ENCODE measurements at places on chromosomes 11 and 22.

DNA sequence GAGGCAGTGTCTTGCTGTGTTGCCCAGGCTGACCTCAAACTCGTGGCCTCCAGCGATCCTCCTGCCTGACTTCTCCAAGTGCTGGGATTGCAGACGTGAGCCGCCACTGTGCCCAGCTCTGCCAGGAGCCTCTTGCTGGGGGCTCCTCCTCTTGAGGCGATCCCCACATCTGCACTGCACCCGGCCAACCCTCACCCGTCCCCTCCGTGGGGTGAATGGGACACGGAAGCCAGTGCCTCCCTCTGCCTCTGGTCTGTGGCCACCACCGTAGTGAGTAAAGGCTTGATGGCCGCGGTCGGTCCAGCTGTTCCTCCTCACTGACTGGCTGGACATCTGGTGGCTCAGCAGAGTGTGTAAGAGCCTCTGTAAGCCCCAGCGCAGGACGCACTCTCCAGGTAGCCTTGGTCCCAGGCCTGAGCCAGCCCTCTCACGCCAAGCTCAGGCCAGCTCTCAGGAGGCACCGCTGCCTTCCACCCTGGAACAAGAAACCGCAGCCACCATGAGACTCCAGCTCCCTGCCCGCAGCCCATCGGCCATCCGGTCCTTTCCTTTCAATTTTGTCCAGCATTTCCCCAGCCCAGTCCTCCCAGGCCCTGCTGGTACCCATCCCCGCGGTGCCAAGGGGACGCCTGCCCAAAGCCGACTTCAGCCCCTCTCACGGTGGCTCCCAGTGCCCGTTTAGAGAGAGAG, 100.3 kb downstream of the BRD1 start:
- peaks cover 17% of the 10 kb centered on the region for H3K27me3 ChIP-seq
- no peak for DNase-seq
- no peak overlapping the region for H3K4me3 ChIP-seq
- H3K27ac ChIP-seq: no peak overlapping the region

DNA sequence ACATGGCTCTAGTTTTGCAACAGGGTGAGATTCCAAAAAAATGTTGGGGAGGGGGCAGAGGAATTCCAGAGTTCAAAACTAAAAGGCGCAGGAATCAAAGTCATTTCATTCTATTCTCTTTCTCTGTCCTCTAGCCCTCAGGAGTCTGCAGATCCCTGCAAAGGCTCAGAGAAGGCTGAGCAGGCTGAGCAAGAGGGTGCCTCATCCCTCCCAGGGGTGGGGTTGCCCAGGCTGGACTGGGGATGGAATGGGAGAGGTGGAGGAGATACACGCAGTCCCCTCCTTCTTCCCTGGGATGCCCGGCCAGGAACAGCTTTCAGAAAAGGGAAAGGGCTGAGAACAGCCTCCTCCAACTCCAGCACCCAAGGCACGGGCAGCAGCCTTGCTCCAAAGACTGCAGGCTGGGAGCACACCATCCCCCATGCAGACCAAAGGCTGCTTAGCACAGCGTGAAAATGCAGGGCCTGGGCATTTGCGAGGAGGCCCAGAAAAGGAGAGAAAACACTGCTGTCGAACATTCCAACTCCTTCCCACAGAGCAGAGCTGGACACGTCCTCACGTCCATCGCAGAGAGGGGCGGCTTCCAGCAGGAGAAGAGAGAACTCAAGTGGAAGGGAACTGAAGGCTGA, 51.8 kb downstream of the MN1 start:
- H3K27ac ChIP-seq: no peak overlapping the region
- no peak for DNase-seq
- no peaks in the 10 kb centered on the region for H3K4me1 ChIP-seq

DNA sequence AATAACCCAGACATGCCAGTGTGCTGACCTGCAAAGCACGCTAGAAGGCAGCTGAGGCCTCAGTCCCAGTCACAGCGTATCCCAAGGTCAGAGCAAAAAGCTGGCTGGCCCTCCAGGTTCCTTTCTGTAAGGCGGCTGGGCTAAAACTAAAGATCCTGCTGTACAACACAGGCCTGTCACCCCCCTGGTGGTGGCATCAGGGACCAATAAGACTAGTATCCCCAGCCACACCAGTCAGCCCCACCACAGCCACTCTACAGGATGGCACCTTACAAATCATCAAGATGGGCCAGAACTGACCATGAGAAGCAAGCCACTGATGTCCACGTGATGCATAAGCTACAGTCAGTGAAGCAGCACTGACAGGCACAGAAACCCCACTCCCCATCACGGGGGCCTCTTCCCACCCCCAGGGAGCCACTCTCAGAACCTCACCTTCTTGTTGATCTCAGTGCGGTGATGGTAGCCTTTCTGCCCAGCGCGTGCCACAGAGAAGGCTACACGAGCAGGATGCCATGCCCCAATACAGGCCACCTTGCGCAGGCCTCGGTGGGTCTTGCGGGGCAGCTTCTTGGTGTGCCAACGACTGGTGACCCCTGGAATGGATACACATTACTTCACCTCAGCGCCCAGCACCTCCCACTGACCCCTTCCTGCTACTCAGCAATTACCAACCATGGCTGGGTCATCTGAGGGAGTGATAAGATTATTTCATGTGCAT, 5.0 kb downstream of the RPL3 start:
- H3K27ac ChIP-seq: no peak overlapping the region
- H3K4me1 ChIP-seq: peaks cover 44% of the 10 kb centered on the region
- H3K27me3 ChIP-seq: no peaks in the 10 kb centered on the region

DNA sequence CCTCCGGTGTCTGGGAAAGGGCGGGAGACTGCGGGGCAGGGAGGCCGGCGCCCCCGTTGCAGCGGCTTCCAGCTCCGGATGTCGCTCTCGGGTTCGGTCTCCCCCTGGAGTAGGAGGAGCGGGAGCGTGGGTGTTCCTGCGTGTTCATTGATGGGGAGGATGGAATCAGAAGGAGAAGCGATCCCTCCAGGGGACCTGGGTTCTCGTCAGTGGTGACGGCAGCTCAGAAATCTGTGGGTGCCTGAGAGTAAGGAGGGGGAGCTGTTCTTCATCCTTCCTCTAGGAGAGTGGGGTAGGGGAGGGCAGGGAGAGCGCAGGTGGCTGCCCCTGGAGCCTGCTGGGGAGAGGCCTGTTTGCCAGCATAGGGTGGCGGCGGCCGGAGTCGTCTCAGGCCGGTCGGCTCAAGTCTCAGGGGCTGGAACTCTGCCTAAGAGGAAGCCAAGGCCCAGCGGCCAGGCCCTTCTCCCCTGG, 1.1 kb downstream of the UBASH3B start:
- H3K36me3 ChIP-seq: peaks cover 32% of the 10 kb centered on the region
- no peaks in the 10 kb centered on the region for H3K27me3 ChIP-seq
- H3K4me1 ChIP-seq: peaks cover 58% of the 10 kb centered on the region

DNA sequence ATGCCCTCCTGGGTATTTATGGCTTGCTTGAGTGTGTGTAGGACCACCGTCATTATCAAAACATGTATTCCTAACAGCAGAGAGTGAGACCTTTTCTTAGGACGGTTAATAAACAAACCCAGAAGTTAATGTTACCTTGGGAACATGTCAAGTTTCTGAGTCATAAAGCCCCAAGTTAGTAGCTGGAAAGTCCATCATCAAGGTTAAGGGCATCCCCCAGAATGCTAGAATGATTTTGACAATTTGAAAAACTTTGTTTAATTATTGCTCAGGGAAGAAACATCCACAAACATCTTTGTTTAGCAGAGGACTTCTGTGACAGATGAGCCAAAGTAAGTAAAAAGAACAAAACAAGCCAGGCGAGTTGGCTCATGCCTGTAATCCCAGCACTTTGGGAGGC, 20.0 kb downstream of the CAVIN3 start:
- DNase-seq: no peak
- H3K27ac ChIP-seq: no peak overlapping the region
- peaks cover 5% of the 10 kb centered on the region for H3K27me3 ChIP-seq
- H3K4me1 ChIP-seq: no peaks in the 10 kb centered on the region

- H3K27me3 ChIP-seq: no peaks in the 10 kb centered on the region
- peaks cover 13% of the 10 kb centered on the region for H3K36me3 ChIP-seq
- no peak overlapping the region for H3K4me3 ChIP-seq
- no peak overlapping the region for H3K27ac ChIP-seq
- peaks cover 5% of the 10 kb centered on the region for H3K4me1 ChIP-seq
Observed at GRCh38 chr22:28146401-28147314, 227.6 kb upstream of the PITPNB start.

DNA sequence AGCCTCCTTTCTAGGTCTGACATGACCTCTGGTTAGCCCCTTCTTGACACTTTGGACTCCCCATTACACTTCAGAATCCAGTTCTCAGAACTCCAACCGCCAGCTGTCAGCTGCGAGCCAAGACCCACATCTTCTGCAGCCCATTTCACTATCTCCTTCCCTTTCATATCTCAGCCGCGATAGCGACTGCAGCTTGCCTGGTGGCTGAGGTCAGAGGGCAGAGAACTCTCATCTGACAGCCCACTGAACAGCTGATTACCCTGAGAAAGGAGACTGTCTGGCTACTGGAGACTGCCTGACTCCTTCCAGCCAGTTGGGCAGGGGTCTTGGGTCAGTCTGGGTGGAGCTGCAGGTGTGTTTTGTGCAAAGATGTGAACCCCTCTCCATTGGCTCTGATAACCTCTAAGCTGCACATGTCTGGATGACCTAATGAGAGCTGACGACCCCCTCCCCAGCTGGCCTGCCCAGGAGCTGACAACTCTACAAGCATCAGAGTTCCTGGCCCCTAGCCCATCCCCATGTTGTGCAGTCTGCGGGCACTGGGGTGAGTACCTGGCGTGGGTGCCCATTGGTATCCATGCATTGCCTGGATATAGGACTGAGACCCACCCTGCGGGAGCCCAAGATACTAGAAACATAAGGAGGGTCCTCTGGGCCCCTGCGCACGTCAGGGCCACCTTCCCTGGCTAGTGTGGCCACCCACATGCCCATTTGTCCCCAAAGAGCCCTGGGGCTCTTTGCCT, 1.1 kb downstream of the CHRM1 start:
- no peak for DNase-seq
- H3K4me1 ChIP-seq: no peaks in the 10 kb centered on the region
- H3K36me3 ChIP-seq: no peaks in the 10 kb centered on the region
- H3K27me3 ChIP-seq: no peaks in the 10 kb centered on the region

GRCh38 chr11:125433454-125434121, 62.5 kb downstream of the FEZ1 start:
- H3K27ac ChIP-seq: no peak overlapping the region
- no peaks in the 10 kb centered on the region for H3K4me1 ChIP-seq
- DNase-seq: no peak
- no peaks in the 10 kb centered on the region for H3K36me3 ChIP-seq

DNA sequence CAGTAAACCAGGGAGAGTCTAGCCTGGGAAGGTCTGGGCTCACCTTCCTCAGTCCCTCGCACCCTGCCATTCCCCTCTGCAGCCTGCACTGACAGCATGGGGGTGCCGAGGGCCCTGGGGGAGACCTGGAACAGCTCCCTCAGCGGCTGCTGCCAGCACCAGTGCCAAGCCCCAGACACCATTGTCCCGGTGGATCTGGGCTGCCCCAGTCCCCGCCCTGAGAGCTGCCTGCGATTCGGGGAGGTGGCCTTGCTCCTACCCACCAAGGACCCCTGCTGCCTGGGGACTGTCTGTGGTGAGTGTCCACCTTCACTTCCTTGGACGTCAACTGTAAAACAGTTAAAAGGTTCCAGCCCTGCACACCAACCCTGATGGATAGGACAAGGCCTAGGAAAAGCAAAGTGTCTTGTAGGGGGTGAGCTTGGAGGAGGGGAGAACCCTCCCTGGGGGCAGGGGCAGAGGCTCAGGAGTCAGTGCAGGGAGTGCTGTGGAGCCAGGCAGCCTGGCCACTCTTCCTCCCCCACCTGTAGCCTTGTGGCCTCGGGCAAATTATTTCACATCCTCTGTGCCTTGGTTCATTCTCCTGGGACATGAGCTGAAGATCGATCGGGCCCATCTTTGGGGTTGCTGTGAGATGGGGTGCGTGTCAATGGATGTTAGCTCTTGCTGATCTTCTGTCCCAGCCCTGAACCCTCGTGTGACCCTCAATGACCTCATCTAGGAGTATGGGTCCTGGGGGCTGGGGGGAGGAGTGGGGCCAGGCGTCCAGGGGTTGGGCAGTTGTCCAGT, 85.2 kb upstream of the MYOD1 start:
- H3K4me1 ChIP-seq: no peaks in the 10 kb centered on the region
- H3K36me3 ChIP-seq: no peaks in the 10 kb centered on the region
- no peak overlapping the region for H3K27ac ChIP-seq
- no peak for DNase-seq
- H3K27me3 ChIP-seq: peaks cover 3% of the 10 kb centered on the region

- no peaks in the 10 kb centered on the region for H3K27me3 ChIP-seq
- no peak for DNase-seq
- H3K4me3 ChIP-seq: no peak overlapping the region
- peaks cover 7% of the 10 kb centered on the region for H3K4me1 ChIP-seq
Observed at GRCh38 chr11:66118847-66119246, 48.8 kb downstream of the PACS1 start.

- no peak overlapping the region for H3K27ac ChIP-seq
- no peaks in the 10 kb centered on the region for H3K36me3 ChIP-seq
- no peaks in the 10 kb centered on the region for H3K4me1 ChIP-seq
- H3K4me3 ChIP-seq: no peak overlapping the region
Observed at GRCh38 chr22:31141551-31141950, 1.2 kb upstream of the PLA2G3 start.

DNA sequence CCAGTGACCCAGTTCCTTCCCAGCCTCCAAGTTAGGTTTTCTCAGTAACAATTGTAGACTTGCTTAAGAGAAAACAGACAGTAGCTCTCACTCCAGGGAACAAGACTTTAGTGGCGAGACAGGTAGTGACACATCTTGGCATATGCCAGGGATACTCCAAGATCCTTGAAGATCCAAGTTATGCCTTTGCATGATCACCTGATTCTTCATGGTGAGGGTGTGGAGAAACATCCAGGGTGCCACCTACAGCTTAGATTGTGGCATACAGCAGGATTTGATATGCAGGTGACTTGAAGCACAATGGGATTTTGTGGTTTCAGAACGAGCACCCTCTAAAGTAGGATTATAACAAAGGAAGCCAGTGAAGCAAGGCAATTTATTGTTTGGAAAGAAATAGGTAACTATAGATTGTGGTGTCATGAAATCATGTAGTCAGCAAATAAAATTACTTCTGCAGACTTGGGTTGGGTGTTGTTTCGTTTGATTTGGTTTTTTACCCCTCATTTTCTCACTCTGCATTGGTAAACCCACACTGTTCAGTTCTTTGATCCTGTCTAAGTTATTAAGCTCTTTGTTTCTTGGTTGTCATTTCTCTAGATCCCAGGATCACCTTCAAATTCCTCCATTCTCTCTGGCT, 9.2 kb downstream of the POU2AF3 start:
- H3K4me3 ChIP-seq: no peak overlapping the region
- no peak for DNase-seq
- H3K27me3 ChIP-seq: peaks cover 11% of the 10 kb centered on the region
- H3K36me3 ChIP-seq: no peaks in the 10 kb centered on the region
- H3K4me1 ChIP-seq: no peaks in the 10 kb centered on the region
- no peak overlapping the region for H3K27ac ChIP-seq

- H3K4me1 ChIP-seq: no peaks in the 10 kb centered on the region
- no peaks in the 10 kb centered on the region for H3K27me3 ChIP-seq
- no peaks in the 10 kb centered on the region for H3K36me3 ChIP-seq
- DNase-seq: no peak
Observed at GRCh38 chr11:114036147-114036811, 23.2 kb upstream of the ZBTB16 start.

- no peak overlapping the region for H3K4me3 ChIP-seq
- no peaks in the 10 kb centered on the region for H3K36me3 ChIP-seq
- no peak for DNase-seq
- no peaks in the 10 kb centered on the region for H3K27me3 ChIP-seq
- no peak overlapping the region for H3K27ac ChIP-seq
- no peaks in the 10 kb centered on the region for H3K4me1 ChIP-seq
Observed at GRCh38 chr11:109914809-109915653, 178.2 kb upstream of the ZC3H12C start.
